ENCODE measurements at places on chromosomes 6 and 20.

DNA sequence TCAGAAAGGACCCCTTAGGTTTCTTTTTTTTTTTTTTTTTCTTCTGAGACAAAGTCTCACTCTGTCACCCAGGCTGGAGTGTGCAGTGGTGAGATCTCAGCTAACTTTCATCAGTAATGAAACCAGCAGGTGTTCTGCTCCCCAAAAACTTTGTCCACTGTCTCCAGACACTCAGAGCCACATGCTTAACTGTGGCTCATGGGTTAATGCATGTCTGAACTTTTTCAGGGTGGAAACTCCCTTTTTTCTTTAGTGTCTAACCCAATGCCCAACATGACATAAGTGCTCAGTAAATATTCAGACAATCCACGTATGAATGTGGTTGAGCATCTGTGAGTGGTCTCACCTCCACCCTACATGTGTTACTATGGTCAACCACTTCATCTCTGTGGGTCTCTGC, 45.4 kb downstream of the MYB start:
- DNase-seq = no peak

- no peak for DNase-seq
Observed at GRCh38 chr20:16917636-16918035, 169.5 kb downstream of the OTOR start.

GRCh38 chr6:52392944-52393343, 27.2 kb upstream of the EFHC1 start:
- no peak for DNase-seq

- DNase-seq = no peak
Observed at GRCh38 chr6:163777716-163778115, 363.2 kb downstream of the QKI start.
